ENCODE measurements at places on chromosomes 6 and 20.

DNA sequence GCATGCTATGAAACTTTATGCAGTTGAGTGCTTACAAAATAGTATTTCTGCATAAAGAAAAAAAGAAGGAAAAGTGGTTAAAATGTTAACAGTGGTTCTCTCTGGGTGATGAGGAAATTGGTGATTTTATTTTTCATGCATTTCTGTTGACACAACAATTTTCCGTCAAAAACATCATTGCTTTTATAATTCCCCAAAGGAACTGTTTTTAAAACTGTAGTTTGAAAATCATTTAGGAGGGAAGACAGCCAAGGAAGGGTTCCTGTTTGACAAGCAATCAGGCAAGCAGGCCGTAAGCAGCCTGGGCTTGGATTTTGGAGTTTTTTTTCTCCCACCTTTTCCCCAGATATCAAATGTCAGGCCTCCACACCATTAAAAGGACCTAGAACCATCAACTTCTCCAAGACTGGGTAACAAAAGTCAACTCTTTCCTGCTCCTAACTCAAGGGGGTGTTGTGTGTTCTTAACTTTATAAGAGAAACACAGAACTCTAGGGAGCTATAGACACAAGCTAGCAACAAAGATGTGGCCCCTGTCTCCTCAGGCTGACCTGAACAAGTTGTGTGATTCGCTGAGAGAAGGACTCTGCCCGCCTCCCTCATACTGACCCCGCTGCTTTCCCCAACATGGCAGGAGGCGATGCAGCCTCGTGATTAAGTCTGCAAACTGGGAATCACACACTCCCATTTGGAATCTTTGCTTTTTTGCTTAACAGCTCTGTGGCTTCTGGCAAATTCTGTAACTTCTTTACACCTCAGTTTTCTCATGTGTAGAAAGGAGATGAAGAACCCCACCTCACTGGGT lies 146.6 kb downstream of the BCAS1 start:
- no peak for DNase-seq

- peak; percentile 67 for DNase-seq
Observed at GRCh38 chr6:44655412-44656342, 268.2 kb downstream of the CDC5L start.

DNA sequence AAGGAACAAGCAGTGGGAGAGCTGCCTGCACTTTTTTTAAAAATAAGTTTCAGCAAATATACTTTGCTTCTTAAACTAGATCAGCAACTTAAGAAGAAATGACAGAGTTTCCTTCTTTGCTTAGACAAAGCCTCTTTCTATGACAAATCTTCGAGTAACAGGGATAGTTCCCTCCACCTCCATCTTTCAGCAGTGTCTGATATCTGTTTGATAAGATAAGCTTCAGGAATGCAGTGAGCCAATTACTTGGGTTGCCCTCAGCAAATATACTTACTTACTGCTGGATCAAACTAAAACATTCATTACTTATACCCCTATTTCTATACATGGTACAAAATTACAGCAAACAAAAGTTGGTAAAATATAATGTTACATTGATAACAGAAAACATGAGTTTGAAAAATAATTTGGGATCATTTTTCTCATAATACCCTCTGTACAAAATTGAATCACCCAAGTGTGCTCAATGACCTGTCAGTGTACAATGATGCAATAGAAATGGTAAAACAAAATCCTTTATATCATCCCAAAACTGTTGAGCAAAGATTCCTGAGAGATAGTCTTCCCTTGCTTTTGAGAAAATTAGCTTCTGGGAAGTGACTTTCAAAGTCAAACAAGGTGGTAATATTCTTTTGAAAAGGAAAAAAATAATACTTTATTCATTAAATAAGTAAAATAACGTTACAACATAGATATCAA lies 24.5 kb downstream of the FRK start:
- DNase-seq: no peak

- no peak for DNase-seq
Observed at GRCh38 chr6:13916230-13916944, 8.4 kb upstream of the RNF182 start.

DNA sequence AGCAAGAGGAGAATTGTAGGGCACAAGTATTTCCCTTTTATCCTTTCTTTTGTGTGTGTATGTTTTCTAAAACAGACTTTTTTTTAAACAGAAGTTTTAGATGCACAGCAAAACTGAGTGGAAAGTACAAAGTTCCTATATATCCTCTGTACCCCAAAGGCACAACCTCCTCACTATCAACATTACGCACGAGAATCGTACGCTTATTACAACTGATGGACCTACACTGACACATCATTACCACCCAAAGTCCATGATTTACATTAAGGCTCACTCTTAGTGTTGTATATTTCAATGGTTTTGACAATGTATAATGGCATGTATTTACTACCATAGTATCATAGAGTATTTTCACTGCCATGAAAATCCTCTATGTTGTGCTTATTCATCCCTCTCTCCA lies 32.6 kb downstream of the MAN1A1 start:
- no peak for DNase-seq

- DNase-seq: no peak
Observed at GRCh38 chr20:7741866-7742265, 198.4 kb downstream of the HAO1 start.

GRCh38 chr6:71486461-71486860 lies 197.8 kb downstream of the OGFRL1 start:
- no peak for DNase-seq

DNA sequence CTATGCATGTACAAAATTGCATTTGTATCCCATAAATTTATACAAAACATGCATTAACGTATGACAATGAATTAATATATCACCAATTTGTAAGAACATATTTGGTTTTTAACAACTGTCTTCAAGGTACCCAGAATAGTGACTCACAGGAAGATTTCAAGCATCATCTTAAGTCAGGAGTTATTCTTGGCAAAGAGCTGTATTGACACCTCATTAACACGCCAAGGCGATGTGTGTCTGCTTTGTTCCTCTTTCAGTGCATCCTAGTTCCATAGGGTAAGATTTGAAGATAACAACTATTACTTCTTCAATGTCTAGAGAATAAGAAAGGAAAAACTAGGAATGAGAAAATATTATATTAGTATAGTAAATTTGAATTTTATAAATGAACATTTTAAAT lies 35.8 kb upstream of the TPD52L1 start:
- no peak for DNase-seq

- no peak for DNase-seq
Observed at GRCh38 chr6:161748535-161749416, 474.9 kb upstream of the AGPAT4 start.

- no peak for DNase-seq
Observed at GRCh38 chr6:158188591-158188990, 20.4 kb downstream of the GTF2H5 start.

- no peak for DNase-seq
Observed at GRCh38 chr20:53019464-53019863, 47.3 kb downstream of the TSHZ2 start.

GRCh38 chr6:56850626-56851025 lies 104.3 kb upstream of the BEND6 start:
- no peak for DNase-seq

GRCh38 chr20:34515484-34516246 lies 557 bp upstream of the DYNLRB1 start:
- peak; percentile 58 for DNase-seq

DNA sequence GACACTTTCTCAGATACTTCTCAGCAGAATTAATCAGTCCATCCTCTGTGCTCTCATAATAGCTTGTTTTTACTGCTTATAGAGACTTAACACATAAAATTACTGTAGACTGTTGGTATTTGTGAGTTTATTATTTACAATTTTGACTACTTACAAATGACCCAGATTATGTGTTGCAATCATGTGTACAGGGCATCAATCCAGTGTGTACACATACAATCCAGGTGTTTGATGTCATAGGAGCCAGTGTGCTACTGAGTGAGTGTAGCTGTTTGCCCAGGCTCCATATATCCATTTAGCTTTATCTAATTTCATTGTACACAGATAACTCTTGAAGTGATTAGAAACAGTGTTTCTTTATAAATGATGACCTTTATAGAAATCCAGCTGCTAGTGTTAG lies 31.3 kb downstream of the TRMT11 start:
- no peak for DNase-seq

DNA sequence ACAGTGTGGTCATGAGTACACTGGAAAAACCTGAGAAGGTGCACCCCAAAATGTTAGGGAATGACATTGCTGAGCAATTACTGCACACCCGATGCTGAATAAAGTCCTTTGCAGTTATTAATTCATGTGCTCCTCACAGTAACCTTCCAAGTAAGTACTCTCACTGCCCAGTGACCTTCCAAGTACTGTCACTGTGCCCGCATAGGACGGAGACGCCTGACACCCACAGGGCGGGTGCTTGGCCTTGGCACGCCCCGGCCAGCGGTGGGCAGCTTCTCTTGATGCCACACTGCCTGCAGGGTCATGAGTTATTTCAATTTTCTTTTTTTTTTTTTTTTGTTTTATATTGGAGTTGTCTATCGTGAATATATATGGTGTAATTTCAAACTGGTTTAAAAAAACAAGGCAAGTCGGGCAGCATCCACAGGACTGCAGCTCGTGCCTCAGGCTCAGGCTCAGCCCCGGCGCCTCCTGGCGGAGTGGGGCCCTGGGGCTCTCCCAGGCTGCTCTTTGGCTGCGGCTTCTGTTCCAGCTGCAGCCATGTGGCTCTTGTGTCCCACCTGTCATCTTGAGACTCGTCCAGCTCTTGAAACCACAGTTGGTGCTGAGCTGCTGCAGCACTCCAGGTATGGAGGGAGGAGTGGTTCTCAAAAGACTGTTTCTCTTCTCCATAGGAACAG lies 27.0 kb downstream of the PNLDC1 start:
- DNase-seq: no peak

DNA sequence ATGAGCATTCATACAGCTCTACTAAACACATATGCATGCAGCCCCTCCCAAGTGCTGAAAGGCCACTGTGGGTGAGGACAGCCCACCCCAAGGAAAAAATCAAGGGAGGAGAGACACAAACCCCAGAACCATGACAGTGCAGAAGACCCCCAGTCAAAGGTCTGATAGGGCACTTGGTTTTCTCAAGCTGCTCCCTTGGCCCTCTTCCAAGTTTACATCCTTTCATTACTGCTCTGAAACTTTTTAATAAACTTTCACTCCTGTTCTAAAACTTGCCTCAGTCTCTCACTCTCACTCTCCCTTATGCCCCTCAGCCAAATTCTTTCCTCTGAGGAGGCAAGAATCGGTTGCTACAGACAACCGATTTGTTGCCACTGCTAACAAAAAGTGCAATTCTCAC lies 24.9 kb downstream of the IPCEF1 start:
- DNase-seq: no peak

GRCh38 chr6:163651915-163652668 lies 237.6 kb downstream of the QKI start:
- no peak for DNase-seq

DNA sequence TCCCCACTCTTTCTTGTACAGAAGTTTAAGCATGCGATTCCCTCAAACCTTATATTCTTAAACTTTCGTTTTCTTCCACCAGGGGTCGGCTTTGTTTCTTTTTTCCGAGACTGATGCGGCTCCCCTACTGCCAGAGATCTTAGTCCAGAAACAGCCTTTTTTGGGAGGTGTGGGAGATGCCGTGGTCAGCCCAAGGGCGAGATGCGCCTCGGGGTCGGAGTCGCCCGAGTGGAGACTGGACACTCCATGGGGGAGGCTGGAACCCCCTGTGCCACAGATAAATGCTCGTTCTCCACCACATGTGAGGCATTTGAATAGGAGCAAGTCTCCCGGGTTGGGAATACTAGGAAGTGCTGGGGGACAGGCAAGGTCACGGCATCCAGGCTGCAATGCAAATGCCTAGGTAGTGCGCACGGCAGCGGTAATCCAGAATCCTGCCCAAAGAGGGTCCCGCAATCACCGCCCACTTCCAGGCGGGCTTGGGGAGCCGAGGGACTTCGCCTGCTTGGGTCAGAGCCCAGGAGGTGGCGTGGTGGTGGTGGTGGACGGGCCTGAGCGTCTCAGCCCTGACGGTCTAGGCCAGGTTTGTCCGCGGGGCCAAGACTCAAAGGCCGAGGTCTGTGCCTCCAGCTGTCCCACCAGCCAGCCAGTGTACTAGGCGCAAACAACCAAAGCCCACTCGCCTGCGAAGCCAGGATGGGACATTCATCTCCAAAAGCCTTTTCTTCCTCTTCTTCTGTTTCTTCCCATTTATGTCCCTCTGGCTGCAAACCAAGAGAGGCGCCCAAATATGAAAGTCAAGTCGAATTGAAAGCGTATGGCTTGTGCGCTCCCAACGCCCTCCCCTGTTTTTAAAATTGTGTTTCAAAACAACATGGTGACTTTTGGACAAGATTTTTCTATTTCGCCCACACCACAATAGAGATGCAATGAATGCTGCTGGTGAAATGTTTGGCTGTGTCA lies 39.3 kb upstream of the OSTM1 start:
- DNase-seq: no peak

- DNase-seq: no peak
Observed at GRCh38 chr6:124371974-124372475, 568.4 kb downstream of the NKAIN2 start.

DNA sequence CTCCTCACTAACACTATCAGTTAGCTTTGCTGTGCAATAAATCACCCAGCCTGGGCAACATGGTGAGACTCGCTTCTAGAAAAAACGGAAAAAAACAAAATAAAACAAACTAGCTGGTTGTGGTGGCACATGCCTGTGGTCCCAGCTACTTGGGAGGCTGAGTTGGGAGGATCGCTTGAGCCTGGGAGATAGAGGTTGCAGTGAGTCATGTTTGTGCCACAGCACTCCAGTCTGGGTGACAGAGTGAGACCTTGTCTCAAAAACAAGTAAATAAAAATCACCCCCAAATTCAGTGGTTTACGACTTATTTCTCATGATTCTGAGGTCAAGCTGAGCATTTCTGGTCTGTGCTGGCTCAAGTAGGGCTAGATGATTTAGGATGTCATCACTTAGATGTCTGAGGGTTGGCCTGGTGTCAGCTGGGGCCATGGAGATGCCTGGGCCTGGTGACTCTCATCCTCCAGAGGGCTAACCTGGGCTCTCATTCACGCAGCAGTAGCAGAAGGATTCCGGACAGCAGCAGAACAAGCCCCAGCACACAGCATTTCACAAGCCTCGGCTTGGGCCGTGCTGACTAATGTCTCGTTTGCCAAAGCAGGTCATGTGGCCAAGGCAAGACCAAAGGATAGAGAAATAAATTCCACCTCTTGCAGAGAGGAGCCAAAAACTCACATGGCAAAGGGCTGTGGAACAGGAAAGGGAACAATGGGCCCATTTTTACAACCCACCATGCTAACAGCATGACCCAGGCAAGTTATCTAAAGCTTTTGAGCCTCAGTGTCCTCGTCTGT lies 32.5 kb downstream of the MGME1 start:
- DNase-seq: no peak

Measured in T-helper 1 cell (primary cell).